ENCODE measurements at places on chromosomes 11 and 22.

GRCh38 chr11:12187399-12187798 lies 77.0 kb downstream of the MICAL2 start:
- no peak for DNase-seq

DNA sequence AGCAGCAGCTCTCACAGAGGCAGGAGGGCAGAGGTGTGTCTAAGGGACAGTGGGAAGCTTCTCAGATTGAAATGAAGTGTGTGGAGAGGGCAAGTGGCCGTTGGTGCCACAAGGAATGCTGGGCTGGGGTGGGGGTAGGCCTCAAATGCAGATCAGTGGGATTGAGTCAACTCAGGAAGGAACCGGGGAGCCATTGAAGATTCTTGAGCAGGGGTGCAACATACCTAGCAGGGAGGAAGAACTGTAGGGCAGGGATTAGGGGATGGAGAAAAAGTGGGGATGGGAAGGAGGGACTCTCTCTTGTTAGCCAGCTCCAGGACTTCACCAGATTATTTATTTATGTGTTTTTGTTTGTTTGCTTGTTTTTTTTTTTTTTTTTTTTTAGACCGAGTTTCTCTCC lies 2.9 kb upstream of the SEC14L2 start:
- DNase-seq: no peak

DNA sequence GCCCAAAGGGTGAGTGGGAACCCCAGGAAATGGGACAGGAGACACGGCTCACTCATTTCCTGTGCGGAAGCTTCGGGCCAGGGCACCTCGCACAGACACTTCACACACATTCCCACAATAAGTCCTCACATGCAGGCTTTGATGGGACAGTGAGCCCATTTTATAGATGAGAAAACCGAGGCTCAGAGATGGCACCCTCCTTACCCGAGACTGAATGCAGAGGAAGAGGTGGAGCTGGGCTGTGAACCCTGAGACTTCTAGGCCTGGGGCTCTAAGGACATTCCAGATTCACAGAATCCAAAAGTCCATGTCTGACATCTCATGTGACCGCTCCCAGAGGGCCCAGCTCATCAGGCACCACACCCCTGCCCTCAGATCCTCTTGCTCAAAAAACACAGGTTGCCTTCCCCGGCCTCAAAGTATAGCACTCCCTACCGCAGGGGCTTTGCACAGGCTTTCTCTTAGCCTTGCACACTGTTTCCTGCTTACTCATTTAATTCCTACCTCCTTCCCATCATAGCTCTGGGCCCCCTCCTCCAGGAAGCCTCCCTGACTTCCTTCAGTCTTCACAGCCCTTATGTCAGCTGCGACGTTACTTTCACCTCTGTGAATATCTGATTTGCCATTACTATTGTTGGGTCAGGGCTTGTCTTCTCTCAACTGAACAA lies 57.1 kb upstream of the TCF20 start:
- no peak for DNase-seq

DNA sequence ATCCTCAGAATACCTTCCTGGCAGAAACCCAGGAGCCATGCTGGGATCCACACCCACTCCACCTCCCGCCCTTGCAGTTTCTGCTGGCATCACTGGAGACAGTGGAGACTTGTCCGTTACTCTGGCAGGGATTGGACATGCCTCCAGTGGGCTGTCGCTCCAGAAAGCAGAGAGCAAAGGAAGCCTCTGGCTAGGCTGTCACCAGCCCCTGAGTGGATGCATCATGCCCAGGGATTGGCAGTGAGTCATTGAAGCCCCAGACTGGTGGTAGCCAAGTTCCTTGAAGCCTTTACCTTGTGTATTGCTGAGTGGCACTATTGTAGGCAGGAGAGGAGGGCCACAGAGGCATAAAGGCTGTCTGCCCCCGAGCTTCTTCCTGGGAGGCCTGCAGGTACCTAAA lies 34.8 kb upstream of the E2F8 start:
- DNase-seq: no peak

DNA sequence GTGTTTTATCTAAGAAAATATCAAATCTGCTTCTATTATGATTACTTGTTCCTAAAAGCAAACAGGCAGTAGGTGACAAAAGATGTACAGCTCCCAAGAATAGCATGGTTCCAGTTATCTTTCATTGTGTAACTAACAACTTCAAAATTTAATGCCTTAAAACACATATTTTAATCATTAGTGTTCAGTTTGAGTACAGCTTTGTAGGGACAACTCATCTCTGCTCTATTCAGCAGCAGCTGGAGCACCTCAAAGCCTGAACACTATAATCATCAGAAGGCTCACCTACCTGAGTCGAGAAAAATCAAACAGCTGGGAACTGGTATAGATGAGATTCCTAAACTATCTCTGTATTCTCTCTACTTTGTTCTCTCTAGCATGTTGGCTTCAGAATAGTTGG lies 24.3 kb upstream of the OR5B12 start:
- DNase-seq: no peak

DNA sequence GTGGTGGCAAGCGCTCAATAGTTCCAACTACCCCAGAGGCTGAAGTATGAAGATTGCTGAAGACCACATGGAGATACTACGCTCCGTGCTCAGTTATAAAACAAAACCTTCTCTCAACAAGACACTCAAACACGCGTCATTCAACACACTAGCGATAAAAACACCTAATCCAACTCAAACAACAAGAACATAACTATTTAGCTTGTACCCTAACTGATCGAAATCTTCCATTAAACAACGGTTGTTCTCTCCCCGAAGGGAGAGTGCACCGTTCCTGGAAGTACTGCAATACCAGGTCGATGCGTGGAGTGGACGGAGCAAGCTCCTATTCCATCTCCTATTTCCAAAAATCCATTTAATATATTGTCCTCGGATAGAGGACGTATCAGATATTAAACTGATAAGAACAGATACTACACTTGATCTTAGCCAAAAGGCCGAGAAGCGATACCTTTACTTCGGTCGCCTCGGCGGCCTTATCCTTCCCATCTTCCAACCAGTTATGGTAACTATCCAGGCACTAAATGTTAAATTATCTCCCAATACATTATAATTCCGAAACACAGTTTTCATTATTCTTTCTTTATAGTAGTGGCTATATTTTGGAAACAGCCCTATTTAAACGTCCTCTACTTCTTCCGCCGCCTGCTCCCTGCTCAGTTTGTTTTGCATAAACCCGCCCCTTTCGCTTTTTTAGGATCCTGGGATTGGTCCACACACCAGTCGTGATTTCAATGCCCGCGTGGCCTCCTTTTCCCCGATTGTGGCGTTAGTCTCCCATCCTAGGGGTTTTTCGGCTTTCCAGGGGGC lies 2.2 kb upstream of the WDR74 start:
- DNase-seq: peak; percentile 99

DNA sequence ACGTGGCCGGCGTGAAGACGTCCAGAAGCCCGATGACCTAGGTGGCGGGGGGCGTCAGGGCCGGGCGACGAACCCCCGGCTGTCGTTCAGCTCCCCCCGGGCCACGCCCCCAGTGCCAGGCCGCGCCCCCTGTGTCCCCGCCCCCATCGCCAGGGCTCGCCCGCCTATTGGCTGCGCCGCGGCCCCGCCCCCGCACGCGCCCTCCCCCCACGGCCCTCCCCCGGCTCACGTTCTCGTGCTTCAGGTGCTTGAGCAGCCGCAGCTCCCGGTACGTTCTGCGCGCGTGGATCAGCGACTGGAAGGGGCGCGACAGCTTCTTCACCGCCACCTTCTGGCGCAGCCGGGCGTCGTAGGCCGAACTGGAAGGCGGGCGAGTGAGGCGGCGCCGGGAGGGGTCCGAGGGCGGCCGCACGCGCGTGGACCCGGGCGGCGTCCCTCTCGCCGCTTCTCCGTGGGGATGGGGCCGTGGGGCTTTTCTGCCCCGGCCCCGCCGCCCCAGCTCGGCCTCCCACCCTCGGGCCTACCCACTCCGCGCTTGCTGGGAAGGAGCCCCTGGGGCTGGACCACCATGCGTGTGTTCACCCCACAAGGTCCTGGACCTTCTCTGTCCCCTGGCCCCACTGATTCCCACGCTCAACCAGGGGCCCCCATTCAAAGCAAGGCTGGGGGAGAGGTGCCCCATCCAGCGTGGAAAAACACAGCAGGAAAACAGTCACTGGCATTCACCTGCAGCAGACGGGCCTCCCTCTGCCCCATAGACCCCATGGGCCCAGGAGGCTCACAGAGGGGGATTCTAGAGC lies 2.4 kb downstream of the MAPK11 start:
- no peak for DNase-seq

- no peak for DNase-seq
Observed at GRCh38 chr11:110056956-110057355, 36.2 kb upstream of the ZC3H12C start.

GRCh38 chr11:105918039-105918438 lies 104.0 kb downstream of the MSANTD4 start:
- no peak for DNase-seq

- DNase-seq: no peak
Observed at GRCh38 chr11:108197351-108197750, 25.1 kb downstream of the NPAT start.

- DNase-seq: no peak
Observed at GRCh38 chr11:130740819-130741218, 175.5 kb downstream of the SNX19 start.

DNA sequence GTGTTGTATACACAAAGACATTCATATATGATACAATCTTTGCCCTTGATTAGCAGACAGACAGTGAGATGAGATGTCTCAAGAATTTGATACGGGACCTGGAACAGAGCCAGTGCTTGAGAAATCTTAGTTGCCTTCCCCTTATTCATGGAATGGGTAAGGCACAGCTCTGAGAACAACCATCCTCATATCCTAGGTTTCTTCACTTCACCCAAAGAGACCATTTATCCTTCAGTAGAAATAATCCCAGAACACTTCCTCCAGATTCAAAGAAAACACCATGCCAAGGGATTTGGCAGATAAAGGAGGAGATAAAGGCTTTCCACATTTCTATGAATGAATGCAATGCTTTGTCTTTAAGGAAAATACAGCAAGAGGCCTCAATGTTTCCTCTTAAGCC lies 8.8 kb upstream of the IZUMO1R start:
- DNase-seq: no peak

- DNase-seq: no peak
Observed at GRCh38 chr11:124745835-124746620, 6.0 kb downstream of the VSIG2 start.

DNA sequence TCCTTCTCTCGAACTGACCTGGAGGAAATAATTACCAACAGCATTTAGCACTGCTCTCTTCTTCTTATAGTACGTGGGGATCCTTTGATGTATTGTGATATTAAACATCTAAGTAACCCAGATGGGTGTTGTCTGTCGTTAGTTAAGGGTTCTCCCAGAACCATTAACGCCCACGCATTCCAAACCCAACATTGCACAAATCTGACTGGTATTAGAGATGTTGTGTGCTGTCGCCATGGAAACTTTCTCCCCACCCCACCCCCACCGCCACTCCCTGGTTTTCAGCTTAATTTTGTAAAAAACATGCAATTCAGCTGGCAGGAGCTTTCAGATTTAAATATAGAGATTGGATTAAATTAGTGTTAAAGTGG lies 1495.2 kb downstream of the TBC1D22A start:
- no peak for DNase-seq

DNA sequence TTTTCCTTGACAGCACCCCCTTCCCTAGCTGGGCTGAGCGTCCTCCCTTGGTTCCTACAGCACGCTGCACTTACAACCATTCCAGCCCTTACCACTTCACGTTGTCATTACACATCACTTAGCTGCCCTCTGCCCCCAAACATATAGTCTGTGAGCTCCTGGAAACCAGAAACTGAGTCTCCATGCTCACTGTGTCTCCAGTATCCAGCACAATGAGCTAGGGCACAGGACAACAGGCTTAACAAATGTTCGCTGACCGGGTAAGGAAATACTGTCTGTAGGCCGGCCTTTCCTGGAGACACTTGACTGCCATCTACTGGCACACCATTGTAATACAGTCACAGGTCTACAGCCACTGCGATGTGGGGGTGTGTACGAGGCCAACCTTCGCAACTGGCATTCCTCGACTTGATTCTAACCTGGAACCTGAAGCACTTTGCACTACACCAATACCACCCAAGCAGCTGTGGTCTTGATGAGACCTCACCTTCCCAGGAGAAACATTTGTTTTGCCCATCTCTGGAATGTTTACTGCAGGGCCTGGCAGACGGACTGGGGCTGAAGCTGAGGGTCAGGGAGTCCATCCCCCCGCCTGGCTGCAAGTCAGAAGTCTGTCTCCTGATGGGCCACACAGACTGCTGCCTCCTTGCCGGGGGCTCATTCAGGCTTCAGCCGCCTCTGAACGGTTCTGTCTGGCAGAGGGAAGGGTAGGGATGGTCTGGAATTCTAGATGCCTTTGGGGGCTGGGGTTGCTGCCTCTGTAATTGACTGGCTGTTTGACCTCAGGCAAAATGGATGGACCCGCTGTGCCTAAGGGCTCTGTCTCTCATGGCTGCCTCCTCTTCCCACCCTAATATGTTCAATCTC lies 72.0 kb downstream of the SYN3 start:
- DNase-seq: peak; percentile 78

DNA sequence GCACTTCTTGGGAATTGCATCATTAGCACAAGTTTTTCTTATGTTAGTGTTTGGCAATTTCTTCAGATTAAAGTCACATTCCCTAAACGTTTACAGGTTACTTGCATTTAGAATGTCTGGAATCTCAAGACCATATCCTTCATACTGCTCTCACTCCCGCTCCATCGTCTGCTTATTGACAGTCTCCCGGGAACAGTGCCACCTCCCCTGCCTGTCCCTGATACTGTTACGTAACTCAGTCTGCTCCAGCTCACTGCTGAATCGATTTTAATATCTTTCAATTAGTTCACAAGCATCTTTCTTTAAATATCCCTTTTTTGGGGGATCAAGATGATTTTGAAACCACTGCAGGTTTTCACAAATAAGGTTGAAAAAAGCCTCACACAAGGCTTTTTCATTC lies 48.2 kb downstream of the GLYATL2 start:
- no peak for DNase-seq

DNA sequence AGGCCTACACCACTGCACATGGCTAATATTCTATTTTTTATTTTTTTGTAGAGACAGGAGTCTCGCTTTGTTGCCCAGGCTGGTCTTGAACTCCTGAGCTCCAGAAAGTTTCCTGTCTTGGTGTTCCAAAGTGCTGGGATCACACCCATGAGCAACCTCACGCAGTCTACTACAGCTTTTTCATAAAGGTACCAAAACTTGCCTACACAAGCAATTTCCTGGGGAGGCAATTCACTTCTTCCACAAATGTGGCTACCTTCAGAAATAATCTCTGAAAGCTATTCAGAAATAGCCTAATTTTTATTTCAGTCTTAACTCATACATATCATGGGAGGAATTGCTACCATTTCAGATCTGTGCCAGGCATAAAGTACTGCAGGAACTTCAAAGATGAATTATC lies 11.4 kb downstream of the SLC35F2 start:
- no peak for DNase-seq

DNA sequence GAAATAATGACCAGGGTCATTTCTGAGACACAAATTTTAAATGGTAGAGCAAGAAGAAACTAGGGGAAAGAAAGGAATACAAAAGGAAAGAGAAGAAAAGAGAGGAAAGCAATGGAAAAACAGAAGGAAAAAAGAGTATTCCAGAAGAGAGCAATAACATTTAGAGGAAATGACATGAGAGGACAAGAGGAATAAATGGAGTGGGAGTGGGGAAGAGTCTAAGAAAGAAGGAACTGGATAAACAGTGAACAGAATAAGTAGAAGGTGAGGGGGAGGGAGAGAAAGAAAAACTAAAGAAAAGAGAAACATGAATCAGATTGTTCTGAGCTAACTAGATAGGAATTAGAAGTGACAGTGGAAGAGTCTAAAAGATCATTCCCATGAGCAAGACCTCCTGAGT lies 28.4 kb downstream of the PRDM10 start:
- no peak for DNase-seq
